ENCODE measurements at places on chromosomes 2 and 18.

DNA sequence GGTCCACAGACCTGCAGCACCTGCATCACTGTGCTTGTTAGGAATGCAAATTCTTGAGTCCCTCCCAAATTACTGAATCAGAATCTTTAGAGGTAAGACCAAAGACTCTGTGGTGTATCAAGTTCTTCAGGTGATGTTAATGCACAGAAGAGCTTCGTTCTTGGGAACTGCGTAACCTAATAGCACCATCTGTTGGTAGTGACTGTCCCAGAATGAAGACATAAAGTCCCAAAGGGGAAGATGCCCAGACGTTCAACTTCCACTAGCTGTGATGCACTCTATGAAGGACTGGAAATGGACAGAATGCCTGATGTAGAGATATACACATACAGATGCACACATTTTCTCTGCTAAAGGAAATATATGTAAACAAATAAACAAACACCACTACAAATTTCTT is 576.0 kb downstream of the LRP1B start:
- DNase-seq: peak; percentile 41

DNA sequence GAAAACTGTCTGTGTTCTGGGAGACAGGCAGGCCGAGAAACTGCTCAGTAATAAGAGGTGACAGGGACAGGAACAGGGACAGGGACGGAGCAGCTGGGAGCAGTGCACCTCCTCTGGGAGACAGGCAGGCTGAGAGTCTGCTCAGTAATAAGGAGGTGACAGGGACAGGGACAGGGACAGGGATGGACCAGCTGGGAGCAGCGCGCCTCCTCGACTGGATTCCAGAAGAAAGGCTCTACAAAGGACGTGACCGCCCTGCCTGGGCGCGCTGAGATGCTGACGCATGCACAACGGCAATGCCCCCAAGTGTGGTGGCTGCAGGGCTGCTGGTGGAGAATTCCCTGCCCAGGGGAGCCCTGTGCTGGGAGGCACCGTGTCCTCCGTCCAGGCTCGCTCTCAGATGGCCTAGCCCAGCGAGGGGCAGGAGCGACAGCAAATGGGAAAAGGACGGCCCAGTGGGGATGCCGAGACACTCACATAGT is 44.2 kb upstream of the PXDN start:
- DNase-seq: no peak

GRCh38 chr2:68746408-68746807 is 11.8 kb downstream of the ARHGAP25 start:
- DNase-seq: no peak

DNA sequence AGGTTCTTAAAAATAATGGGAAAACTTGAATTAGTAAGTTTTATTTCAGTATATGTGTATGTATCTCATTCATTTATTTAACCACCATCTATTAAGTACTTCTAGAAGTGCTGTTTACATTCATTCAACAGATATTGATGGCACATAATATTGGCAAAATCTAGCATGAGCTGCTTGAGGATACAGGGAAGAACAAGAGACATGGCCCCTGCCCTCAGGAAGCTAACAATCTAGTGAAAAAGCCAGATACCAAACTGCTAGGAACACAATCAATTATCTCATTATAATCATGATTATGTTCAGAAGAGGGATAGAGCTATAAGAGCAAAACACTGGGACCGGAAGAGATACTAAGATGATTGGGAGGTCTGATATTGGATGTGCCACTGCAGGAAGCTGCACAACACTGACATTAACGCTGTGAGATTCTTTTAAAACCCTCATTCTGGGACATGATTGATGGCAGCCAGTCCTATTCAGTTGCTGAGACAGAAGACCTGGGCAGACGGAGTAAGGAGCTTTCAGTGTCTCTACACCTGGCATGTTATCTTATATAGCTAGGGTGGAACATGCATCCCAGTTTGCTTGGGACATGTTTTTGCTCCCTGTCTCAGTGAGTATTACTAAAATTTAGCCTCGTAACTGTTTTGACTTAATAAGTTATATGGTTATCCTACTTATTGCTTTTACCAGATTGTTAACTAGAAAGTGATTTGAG is 314.1 kb downstream of the STK39 start:
- no peak for DNase-seq

- no peak for DNase-seq
These were observed 23.1 kb upstream of the SLC39A10 start for GRCh38 chr2:195633974-195634373.

GRCh38 chr2:203820969-203821368 is 46.6 kb upstream of the CTLA4 start:
- no peak for DNase-seq

- no peak for DNase-seq
These were observed 13.0 kb downstream of the KANSL1L start for GRCh38 chr2:210158236-210158635.

GRCh38 chr18:80168346-80168745 is 59.3 kb downstream of the ADNP2 start:
- no peak for DNase-seq

DNA sequence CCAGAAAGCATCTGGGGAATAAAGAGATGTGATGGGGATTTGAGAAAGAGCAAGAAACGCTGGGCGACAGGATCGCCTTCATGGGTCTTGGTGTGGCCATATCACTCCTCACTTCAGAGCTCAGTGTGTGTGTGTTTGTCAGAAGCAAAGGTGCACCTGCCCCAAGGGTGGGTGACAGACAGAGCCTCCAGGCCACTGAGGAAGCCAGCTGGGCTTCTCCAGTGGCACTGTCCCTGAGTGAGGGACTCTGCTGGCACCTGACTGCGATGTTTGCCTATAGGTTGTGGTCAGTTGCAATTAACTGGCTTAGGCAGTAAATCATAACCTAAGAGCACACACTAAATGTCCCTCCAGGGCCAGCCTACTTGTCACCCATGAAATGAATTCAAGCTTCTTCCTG is 23.5 kb upstream of the GNAL start:
- DNase-seq: no peak

- DNase-seq: no peak
These were observed 61.3 kb downstream of the TMEM247 start for GRCh38 chr2:46540496-46541331.

DNA sequence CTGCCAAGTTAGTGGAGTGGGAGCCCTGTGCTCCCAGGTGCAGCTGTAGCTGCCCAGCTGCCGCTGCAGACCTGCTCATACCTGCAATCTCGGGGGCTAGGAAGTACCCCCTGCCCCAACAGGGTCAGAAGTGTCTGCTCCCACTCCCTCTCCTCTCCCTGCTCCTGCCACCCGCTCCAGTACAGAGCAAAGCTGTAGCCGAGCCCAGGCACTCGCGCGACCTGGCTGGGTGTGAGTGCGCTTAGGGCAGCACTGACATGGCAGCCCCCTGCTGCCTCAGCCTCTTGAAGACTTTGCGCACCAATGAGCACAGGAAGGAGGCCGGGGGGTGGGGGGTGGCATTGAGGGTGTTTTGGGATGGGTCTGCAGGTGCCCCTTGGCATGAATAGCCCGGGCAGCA is 1951.4 kb downstream of the SUCLG1 start:
- no peak for DNase-seq

DNA sequence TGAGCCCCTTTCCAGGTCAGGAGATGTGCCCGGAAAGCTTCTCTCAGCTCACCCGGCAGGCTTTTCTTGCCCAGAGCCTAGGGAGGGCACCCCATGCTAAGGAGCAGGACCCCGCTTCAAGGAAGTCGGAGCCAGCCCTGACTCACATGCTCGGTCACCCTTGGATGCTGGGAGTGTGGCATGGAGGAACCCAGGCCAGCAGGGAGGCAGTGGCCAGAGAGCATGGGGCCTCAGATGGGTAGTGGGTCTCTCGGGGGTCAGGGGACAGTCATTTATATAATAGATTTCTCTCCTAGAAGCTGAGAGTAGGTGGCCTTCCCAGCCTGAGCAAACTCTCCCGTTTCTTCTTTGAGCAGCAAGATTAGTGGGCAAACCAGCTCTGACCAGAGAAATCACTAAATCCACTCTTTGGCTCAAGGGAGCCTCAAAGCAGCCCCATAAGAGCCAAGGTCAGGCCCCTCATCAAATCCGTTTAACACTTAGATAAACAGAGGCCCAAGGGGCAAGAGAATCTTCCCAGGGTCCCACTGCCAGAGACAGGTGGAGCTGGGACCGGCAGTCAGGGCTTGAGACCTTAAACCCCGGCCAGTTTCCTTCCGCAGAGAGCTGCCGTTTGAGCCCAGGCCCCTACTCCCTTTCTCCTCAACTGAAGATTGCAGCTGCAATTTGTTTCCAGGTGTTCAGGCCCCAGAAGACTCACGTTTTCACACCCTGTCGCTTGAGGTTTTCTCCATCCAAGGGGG is 113.1 kb downstream of the CYP26B1 start:
- DNase-seq: no peak

- DNase-seq: no peak
These were observed 64.3 kb downstream of the HNMT start for GRCh38 chr2:138028538-138028937.

GRCh38 chr18:56637711-56638231 is 621 bp downstream of the TXNL1 start:
- no peak for DNase-seq

DNA sequence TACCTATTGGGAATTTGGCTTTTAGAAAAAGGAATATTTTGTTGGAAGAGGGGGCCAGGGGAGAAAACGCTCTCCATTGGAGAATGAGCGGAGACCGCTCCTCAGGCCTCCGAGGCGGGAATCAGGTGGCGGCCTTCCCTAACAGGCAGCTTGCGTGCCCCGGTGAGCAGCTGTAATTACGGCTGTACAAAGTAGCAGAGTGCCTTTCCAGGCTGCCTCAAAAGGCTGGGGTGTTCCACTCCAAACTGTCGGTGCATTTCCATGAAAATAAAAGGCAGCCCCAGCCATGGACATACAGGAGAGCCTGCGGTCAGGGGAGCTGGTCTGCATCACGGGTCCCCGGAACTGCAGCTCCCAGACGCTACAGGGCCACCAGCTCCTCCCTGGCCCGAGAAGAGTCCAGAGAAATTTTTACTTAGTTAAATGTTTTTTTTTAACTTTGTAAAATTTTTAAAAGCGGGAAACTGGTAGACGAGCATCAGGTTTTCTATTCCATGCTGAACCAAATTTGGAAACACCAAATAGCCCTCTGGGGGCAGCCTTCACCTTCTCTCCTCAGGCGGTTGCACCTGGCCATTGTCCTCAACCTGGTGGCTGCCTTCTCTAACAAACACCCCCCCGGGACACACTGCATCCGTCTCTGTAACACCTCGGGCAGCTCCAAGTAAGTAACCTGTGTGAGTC is 209.3 kb upstream of the SALL3 start:
- no peak for DNase-seq

DNA sequence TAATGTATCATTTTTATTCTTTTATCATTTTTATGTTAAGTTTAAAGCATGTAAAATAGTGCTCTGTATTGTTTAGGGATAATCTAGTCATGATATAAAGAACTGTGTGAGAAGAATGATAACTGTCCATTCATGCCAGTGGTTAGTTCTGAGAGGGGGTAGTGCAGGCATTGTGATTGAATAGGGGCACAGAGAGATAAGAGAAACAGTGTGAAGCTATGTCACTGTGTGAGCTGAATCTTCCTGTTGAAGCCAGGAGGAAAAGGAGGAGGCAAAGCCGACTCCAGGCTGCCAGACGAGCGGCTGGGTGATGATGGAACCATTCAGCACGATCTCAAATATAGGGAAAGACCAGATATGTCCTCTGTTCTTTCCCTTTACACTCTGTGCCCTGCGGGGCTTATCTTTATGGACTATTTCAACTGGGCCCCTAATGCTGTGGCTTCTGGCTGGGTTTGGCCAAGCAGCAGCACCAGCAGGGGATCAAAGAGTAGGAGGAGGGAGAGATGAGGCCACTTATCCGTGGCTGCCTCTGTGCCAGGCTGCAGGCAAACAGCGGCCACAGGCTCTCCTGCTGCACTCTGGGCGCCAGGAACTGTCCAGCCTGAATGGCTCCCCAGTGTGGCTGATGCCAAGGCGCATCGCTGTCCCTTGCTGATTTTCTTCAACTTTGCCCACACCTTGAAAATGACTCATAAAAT is 128.0 kb downstream of the SPP2 start:
- no peak for DNase-seq

GRCh38 chr18:74868461-74868860 is 270.8 kb downstream of the ZNF407 start:
- DNase-seq: no peak

- DNase-seq: no peak
These were observed 4.0 kb downstream of the FLACC1 start for GRCh38 chr2:201353116-201353515.

GRCh38 chr2:39385172-39385571 is 51.9 kb downstream of the MAP4K3 start:
- DNase-seq: no peak

GRCh38 chr2:109339519-109339966 is 210.5 kb downstream of the SH3RF3 start:
- no peak for DNase-seq

- peak; percentile 10 for DNase-seq
These were observed 53.8 kb downstream of the TGOLN2 start for GRCh38 chr2:85273738-85274731.

DNA sequence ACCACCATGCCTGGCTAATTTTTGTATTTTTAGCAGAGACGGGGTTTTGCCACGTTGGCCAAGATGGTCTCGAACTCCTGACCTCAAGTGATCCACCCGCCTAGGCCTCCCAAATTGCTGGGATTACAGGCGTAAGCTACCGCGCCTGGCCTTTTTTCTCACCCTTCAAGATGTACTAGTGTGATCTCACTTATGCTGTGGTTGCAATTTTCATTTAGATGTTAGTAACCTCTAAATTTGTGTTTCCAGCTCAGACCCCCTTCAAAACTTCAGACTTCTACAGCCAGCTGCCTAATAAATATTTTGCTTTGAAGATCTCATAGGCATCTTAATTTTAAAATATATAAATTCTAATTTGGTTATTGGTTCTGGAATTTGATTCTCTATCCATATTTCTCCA is 8.0 kb downstream of the SLC38A11 start:
- no peak for DNase-seq

- no peak for DNase-seq
These were observed 463.3 kb downstream of the STK39 start for GRCh38 chr2:167784084-167784425.

DNA sequence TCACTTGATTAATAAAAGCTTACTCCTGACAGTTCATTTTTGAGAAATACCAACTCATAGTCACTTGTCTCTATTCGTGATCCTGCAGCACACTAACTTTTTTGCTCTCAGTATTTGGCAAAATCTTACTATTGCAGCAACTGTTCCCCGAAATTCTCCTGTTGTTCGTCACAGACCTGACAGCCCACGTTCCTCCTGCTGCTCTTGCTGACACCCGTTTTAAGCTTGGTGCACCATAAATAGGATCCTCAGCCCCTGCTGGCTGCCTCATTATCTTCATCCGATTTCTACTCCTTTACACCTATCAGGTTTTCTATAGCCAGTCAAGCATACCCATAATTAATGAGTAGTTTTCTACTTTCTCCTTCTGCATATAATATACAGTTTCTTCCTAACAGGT is 368.8 kb downstream of the PLCL1 start:
- DNase-seq: no peak

DNA sequence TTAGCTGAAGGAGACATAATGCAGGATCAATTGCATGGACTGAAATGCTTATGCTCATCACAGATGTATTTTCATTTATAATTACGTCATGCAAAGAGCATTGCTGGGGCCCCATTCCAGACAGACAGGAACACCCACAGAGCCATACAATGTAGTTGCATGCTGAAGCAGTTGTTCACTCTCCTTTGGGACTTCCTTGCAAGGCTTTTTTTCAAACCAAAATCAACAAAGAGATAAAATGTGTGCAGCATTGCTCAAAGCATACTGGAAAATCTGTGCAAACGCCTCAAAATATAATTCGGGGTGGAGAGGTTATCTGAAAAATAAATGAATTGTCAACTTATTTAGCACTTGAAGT is 463.2 kb downstream of the CDH2 start:
- DNase-seq: no peak

All from NCI-H1694 (cell line).